Aorta (tissue), 5 donors: ENCODE measurements at places on chromosomes 13 and 19. TPM values are rescaled to one million over a fixed set of nuclear protein-coding genes. Genes with fewer than 3 reads are reported as not detected.

IQCN gene
- 8.1 TPM for total RNA-seq

- no peak overlapping the region for H3K27ac ChIP-seq
- H3K4me3 ChIP-seq: no peak overlapping the region
- H3K4me1 ChIP-seq: no peaks in the 10 kb centered on the region
- no peaks in the 10 kb centered on the region for H3K36me3 ChIP-seq
- peak; percentile 93 for DNase-seq
These were observed 21.9 kb downstream of the GRIN2D start for GRCh38 chr19:48415395-48415794.

GRCh38 chr19:10552510-10553053 is 8.9 kb downstream of the ATG4D start:
- H3K4me1 ChIP-seq: no peaks in the 10 kb centered on the region
- H3K27ac ChIP-seq: no peak overlapping the region
- no peaks in the 10 kb centered on the region for H3K27me3 ChIP-seq

- no peak overlapping the region for H3K27ac ChIP-seq
- no peak for DNase-seq
- H3K36me3 ChIP-seq: no peaks in the 10 kb centered on the region
- no peaks in the 10 kb centered on the region for H3K27me3 ChIP-seq
- H3K4me3 ChIP-seq: no peak overlapping the region
- no peaks in the 10 kb centered on the region for H3K4me1 ChIP-seq
These were observed 385.8 kb downstream of the ITGBL1 start for GRCh38 chr13:101838323-101838722.

GRCh38 chr19:16457195-16457953 is 14.4 kb downstream of the EPS15L1 start:
- no peak overlapping the region for H3K4me3 ChIP-seq

DNA sequence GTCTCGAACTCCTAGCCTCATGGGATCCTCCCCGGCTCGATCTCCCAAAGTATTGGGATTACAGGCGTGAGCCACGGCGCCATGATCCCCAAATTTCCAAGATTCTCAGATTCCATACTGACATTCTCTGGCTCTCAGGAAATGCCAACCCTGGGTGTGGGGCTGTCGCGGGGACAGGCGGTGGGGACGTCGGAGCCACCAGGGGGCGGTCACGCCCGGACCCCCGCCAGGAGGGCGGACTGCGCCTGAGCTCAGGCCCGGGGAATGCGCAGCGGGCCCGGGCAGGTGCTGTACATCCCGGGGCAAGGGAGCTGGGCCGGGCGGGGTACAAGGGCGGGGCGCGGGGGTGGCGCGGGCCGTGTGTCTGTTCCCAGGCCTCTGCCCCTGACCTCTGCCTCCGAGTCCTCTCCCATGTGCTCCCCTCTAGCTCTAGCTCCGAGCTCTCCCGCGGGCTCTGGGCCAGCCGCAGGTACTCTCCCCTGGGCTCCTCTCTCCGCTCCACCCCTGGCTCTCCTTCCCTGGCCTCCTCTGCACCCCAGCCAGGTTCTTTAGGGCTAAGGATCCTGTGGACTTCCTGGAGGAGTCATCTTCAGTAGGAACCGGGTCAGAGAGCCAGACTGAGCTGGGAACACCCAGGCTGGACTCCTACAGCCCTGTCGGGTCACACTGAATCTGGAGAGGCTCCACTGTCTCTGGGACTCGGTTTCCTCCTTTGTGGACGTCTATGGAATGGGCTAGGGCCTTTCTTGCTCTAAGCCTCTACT is 2.4 kb downstream of the PPP1R13L start:
- no peaks in the 10 kb centered on the region for H3K27me3 ChIP-seq
- H3K4me3 ChIP-seq: no peak overlapping the region
- H3K4me1 ChIP-seq: no peaks in the 10 kb centered on the region
- no peaks in the 10 kb centered on the region for H3K36me3 ChIP-seq

DNA sequence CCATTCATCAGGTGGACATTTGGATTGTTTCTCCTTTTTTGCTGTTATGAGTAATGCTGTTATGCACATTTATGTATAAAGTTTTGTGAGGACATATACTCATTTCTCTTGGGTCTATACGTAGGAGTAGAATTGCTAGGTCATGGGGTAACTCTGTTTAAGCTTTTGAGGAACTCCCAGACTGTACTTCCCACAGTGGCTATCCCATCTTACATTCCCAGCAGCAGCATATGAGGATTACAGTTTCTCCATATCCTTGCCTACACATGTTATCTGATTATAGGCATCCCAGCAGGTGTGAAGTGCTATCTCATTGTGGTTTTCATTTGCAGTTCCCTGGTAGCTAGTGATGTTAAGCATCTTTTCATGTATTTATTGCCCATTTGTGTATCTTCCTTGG is 5.9 kb downstream of the ZSCAN22 start:
- H3K4me1 ChIP-seq: peaks cover 3% of the 10 kb centered on the region
- no peak for DNase-seq
- H3K36me3 ChIP-seq: peaks cover 5% of the 10 kb centered on the region
- H3K4me3 ChIP-seq: no peak overlapping the region

DNA sequence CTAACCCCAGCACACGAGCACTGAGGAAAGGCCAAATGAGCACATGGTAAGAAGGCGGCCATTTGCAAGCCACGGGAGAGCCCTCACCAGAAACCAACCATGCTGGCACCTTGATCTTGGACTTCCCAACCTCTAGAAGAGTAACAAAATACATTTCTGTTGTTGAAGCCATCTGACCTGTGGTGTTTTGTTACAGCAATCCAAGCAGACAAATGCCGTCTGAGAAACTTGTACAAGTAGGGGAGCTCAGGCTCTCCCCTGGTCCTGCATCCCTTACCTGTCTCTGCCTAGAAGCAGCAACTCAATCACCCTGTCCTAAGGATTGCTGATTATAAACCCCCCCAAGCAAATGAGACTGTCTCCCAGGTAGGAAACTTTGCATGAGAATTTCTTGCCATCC is 255.0 kb upstream of the MAB21L1 start:
- H3K4me3 ChIP-seq: no peak overlapping the region
- no peaks in the 10 kb centered on the region for H3K27me3 ChIP-seq
- no peak overlapping the region for H3K27ac ChIP-seq
- H3K4me1 ChIP-seq: no peaks in the 10 kb centered on the region
- H3K36me3 ChIP-seq: no peaks in the 10 kb centered on the region
- DNase-seq: no peak

PSG6 gene
- not detected for total RNA-seq

DNA sequence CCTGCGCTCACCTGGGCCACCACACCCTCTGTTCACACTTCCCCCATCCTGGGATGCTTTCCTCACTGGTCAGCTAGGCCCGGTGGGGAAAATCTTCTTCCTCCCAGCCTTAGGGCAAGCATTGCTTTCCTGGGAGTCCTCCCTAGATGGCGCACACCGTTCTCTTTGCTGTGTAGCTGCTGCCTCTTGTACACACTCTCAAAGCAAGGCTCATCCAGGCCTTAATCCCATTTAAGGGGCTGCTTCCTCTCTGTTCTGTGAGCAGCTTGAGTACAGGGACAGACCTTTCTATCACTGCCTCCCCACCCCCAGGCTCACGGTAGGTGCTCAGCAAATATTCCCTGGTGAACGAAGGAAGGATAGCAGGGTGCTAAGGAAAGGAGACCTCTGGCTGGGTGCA is 11.1 kb downstream of the SLC7A10 start:
- H3K4me1 ChIP-seq: no peaks in the 10 kb centered on the region
- no peaks in the 10 kb centered on the region for H3K36me3 ChIP-seq
- DNase-seq: no peak

- H3K27ac ChIP-seq: no peak within 1 kb of the TSS
- DNase-seq: no peak
- no peaks in the 10 kb centered on the region for H3K36me3 ChIP-seq
These were observed at the start of gene CD79A for GRCh38 chr19:41876847-41877832. Gene CD79A (plus strand): TSS chr19:41877279. CDS start chr19:41877305, 26 bp downstream.

ITGBL1 gene
- total RNA-seq: 110 TPM

SAMD1 gene
- total RNA-seq: 28.1 TPM

GRCh38 chr19:41813911-41814310 is 17.5 kb downstream of the CEACAM3 start:
- no peak for DNase-seq
- no peaks in the 10 kb centered on the region for H3K4me1 ChIP-seq
- no peaks in the 10 kb centered on the region for H3K36me3 ChIP-seq
- H3K27ac ChIP-seq: no peak overlapping the region
- H3K4me3 ChIP-seq: no peak overlapping the region

- no peak overlapping the region for H3K27ac ChIP-seq
- DNase-seq: no peak
- no peaks in the 10 kb centered on the region for H3K36me3 ChIP-seq
- H3K4me3 ChIP-seq: no peak overlapping the region
These were observed 383.8 kb downstream of the DLEU7 start for GRCh38 chr13:50459658-50460057.

- no peaks in the 10 kb centered on the region for H3K36me3 ChIP-seq
- H3K27me3 ChIP-seq: no peaks in the 10 kb centered on the region
- no peak overlapping the region for H3K27ac ChIP-seq
- no peak overlapping the region for H3K4me3 ChIP-seq
These were observed 476.7 kb downstream of the RFC3 start for GRCh38 chr13:34294483-34295129.

GRCh38 chr19:55467236-55468053 is 2.9 kb upstream of the C19orf85 start:
- H3K4me3 ChIP-seq: no peak overlapping the region
- no peaks in the 10 kb centered on the region for H3K27me3 ChIP-seq
- no peaks in the 10 kb centered on the region for H3K36me3 ChIP-seq
- DNase-seq: peak; percentile 82
- H3K4me1 ChIP-seq: no peaks in the 10 kb centered on the region

- H3K36me3 ChIP-seq: no peaks in the 10 kb centered on the region
- no peaks in the 10 kb centered on the region for H3K4me1 ChIP-seq
- H3K4me3 ChIP-seq: no peak overlapping the region
- H3K27me3 ChIP-seq: no peaks in the 10 kb centered on the region
- no peak overlapping the region for H3K27ac ChIP-seq
These were observed 33.9 kb upstream of the FLT1 start for GRCh38 chr13:28528848-28529247.

ATP4A gene
- not detected for total RNA-seq

DNA sequence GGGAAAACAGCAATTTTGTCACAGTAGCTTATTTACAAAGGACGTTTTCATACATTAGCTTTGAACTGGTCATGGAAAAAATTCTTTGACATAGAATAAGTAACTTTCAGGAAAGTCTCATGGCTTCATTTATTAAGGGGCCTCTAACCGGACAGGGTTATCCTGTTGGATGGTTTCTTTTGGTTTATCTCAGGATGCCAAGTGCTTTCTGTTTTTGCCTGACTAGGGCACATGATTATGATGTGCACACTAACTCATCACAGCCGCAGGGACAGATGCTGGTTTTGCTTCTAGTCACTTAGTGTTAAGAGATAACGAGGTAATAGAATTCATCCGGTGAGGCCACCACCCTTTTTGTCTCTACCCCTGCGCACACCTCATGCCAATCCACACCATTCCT is 53.0 kb downstream of the TGDS start:
- H3K36me3 ChIP-seq: no peaks in the 10 kb centered on the region
- no peak overlapping the region for H3K4me3 ChIP-seq
- H3K27ac ChIP-seq: no peak overlapping the region
- no peaks in the 10 kb centered on the region for H3K4me1 ChIP-seq
- DNase-seq: no peak
- H3K27me3 ChIP-seq: no peaks in the 10 kb centered on the region

FPR2 gene
- 3.9 TPM for total RNA-seq

EPSTI1 gene
- total RNA-seq: 13.6 TPM

DNA sequence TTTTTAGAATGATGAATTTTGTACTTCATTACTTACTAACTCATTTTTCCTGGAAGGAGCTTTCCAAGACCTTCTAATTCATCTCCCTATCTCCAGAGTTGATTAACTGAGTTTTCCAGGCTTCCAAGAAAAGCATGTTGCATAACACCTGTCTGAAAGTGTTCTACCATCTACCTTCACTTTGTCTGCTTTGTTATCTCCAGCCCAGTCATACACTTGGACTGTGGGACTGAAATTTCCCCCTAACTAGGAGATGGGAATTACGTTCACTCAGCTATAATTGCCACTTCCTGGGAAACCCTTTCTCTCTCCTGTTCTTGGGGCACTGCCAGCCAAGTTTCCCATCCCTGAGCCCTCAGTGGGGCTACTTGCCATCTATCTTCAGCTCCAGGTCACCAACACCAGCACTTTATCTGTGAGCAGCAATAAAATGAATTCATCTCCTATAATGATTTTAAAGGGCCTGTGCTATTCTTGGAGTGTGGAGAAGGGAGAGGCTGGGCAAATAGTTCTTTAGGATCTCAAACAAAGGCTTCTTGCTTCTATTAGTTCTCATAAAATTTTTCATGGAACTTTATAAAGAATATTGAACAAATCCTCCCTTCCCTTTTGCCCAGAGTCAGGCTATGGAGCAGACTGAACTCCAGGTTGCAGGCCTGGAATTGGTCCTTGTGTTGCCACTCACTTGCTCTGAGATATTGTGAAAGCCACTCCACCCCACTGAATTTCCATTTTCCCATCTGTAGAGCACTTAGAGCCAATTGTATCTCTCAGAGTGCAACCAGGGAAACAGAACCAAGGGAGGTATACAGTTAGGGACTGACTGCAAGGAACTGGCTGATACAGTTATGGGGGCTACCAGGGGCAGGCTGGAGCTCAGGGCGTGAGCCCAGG is 17.8 kb upstream of the ATP12A start:
- no peak overlapping the region for H3K4me3 ChIP-seq
- no peak overlapping the region for H3K27ac ChIP-seq
- no peaks in the 10 kb centered on the region for H3K4me1 ChIP-seq
- no peak for DNase-seq
- H3K36me3 ChIP-seq: no peaks in the 10 kb centered on the region

- H3K36me3 ChIP-seq: no peaks in the 10 kb centered on the region
- no peak overlapping the region for H3K4me3 ChIP-seq
- H3K27me3 ChIP-seq: no peaks in the 10 kb centered on the region
- no peak overlapping the region for H3K27ac ChIP-seq
These were observed 4.7 kb upstream of the FBL start for GRCh38 chr19:39850892-39851291.

DNA sequence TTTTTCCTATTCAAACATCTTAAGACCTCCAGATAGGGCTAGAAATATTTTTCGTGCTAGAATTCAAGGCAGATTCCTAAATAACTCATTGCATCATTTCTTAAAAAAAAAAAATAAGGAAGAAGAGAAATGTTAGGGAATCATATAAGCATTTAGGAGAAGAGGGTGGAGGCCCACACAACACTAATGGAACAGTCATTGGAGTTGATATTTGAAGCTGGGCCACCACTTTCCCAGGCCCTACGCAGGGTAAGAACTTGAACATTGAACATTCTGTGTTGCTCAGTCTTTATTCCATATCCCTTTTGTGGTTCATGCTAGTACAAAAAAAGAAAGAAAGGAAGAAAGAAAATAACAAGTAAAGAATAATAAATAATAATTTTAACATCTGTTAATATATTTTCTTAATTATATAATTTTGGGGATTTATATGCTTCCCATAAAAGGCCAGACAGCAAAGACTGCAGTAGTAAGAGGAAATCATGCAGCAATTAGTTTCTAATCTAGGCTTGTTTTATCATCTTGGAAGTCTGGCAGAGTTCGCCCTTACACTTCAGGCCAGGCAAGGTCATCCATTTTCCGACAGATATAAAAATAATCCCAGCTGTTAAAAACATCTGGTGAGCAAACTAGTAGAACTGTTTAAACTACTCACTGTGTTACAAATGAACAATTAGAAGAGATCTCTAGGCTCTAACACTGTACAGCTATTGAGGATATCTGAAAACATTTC is 127.7 kb downstream of the FRY start:
- H3K27me3 ChIP-seq: no peaks in the 10 kb centered on the region
- no peak for DNase-seq
- H3K4me3 ChIP-seq: no peak overlapping the region
- H3K4me1 ChIP-seq: no peaks in the 10 kb centered on the region
- peak overlapping the region; percentile 51 for H3K27ac ChIP-seq

GRCh38 chr19:17079710-17080439 is 4.3 kb downstream of the MYO9B start:
- peaks cover 3% of the 10 kb centered on the region for H3K4me1 ChIP-seq
- H3K27me3 ChIP-seq: no peaks in the 10 kb centered on the region
- H3K36me3 ChIP-seq: no peaks in the 10 kb centered on the region
- peak overlapping the region; percentile 15 for H3K4me3 ChIP-seq

- no peak overlapping the region for H3K27ac ChIP-seq
- H3K4me3 ChIP-seq: no peak overlapping the region
- DNase-seq: no peak
These were observed 4.2 kb upstream of the ATP12A start for GRCh38 chr13:24675806-24676570.
